ENCODE measurements at places on chromosomes 7 and 10.

DNA sequence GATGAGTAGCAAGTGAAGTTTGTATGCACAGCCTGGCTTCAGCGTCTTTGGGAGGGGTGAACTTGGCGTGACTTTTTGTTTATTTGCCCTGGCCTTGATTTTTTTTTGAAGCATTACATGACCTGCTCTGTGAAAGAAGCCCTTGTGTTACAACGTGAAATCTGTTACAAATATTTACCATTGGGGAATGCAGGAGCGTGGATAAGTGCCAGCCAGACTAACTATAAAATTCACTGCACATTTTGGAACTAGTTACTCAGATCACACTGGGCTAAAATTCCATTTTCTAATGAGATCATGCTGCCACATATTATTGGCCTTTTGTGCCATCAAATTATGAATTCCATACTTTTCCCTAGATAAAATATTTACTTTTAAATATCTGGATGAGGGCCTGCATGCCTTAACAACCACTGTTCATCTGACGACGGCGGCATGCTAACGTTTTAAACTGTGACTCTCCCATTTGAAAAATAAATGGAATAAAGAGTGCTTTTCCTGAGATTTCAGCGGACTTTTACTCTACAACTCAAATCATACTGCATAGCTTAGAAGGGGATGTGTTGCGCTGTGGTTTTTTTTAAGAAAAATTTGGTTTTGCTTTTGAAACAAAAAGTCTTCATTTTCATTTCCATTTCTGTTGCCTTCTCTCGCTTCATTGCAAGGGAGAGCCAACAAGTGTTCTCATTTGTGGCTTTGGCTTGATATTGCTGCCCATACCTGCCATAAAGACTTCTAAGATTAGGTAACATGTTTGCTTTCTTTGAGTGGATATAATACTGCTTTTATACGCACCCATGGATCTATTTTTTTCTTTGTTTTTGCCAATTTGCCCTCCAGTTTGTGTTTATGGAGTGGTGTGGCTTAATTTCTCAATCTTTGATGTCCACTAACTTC, 352.2 kb downstream of the TFEC start:
- DNase-seq: no peak

GRCh38 chr10:5321273-5321672, 43.5 kb upstream of the UCN3 start:
- no peak for DNase-seq

- no peak for DNase-seq
Measured at GRCh38 chr10:624605-625332, 64.7 kb downstream of the DIP2C start.

DNA sequence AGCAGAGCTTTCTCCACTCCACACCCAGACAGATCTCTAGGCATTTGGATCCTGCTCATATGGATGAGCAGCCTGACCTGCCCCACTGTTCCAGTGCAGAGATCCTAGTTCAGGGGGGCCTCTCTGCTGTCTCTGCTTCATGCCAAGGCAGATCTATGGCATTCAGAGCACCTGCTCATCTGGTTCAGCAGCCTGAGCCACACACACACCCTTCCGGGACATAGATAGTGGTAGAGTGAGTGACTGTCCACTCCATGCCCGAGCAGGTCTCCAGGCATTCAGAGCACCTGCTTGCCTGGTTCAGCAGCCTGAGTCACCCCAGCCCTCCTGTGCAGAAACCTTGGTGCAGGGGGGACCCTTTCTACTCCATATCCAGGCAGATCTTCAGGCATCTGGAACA, 54.3 kb upstream of the ZNF800 start:
- DNase-seq: no peak

DNA sequence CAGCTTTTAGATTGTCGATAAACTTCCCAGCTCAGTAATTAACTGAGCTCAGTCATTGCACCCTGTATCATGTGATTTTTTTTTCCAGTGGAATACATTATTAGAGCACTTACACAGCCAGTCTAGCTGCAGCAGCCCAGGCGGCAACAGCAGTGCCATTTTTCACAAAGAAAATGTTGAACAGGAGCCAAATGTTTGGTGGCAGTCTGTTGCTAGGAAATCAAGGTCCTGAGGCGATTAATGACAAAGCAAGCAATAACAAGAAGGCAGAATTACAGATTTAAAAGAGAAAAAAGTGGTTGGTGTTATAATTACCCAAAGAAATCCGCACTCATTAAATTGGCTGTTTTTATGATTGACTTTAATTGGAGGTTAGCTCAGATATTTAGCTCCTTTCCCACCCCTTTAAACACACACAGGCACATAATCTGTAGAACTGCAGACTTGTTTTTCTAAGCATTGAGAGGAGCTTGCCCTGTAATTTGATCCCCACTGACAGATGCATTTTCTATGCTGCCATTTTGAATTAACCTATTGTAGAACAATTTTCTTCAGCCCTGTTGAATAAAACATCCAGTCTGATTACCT, 267.4 kb downstream of the ADK start:
- no peak for DNase-seq

- no peak for DNase-seq
Measured at GRCh38 chr10:43181146-43181545, 42.9 kb downstream of the CSGALNACT2 start.
